CD14-positive monocyte (primary cell): ENCODE measurements at places on chromosomes 5 and 9. TPM values are rescaled to one million over a fixed set of nuclear protein-coding genes. Genes with fewer than 3 reads are reported as not detected.

The SHISAL2B gene
- not detected in 2 replicates for polyA plus RNA-seq

DNA sequence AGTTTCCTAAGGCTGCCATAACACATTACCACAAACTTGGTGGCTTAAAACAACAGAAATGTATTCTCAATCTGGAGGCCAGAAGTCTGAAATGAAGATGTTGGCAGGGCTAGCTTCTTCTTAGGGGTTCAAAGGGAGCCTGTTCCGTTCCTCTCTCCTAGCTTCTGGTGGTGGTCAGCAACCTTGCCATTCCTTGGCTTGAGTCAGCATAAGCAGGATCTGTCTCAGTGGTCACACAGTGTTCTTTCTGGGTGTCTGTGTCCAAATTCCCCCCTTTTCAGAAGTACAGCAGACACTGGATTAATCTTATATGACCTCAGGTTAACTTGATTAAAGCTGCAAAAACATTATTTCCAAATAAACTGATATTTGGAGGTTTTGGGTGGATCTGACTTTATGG lies 2.1 kb upstream of the OSMR start:
- H3K4me1 ChIP-seq, result peaks cover 12% of the 10 kb centered on the region
- no peak overlapping the region for H3K27ac ChIP-seq
- H3K27me3 ChIP-seq, result peaks cover 53% of the 10 kb centered on the region
- no peaks in the 10 kb centered on the region for H3K36me3 ChIP-seq

The PCDHGC5 gene
- 0.03 TPM in 1 of 2 replicates, not detected in the other for polyA plus RNA-seq

The PCDHA5 gene
- polyA plus RNA-seq, result not detected in 2 replicates

GRCh38 chr5:119913425-119913824 lies 284.1 kb downstream of the FAM170A start:
- no peaks in the 10 kb centered on the region for H3K4me1 ChIP-seq
- no peak for DNase-seq
- no peak overlapping the region for H3K4me3 ChIP-seq
- no peaks in the 10 kb centered on the region for H3K27me3 ChIP-seq

The ENTPD2 gene
- not detected for polyA plus RNA-seq
